ENCODE measurements at places on chromosomes 1 and 21. TPM values are rescaled to one million over a fixed set of nuclear protein-coding genes. Genes with fewer than 3 reads are reported as not detected.

The C1orf116 gene
- total RNA-seq = 7.1 TPM

The HUNK gene
- total RNA-seq = 1.2 TPM

The PADI2 gene
- total RNA-seq = 0.33 TPM

The GPR161 gene
- total RNA-seq = 2.1 TPM

Measured in thyroid gland (tissue), 4 donors.